ENCODE measurements at places on chromosomes 5 and 9. TPM values are rescaled to one million over a fixed set of nuclear protein-coding genes. Genes with fewer than 3 reads are reported as not detected.
A peak's percentile ranks its signal among the peaks of the same experiment; 100 is the strongest.

- no peaks in the 10 kb centered on the region for H3K36me3 ChIP-seq
- no peak overlapping the region for H3K27ac ChIP-seq
- no peak overlapping the region for H3K4me3 ChIP-seq
- H3K27me3 ChIP-seq: no peaks in the 10 kb centered on the region
- DNase-seq: no peak
Observed at GRCh38 chr5:143642791-143643190, 169.2 kb upstream of the HMHB1 start.

DNA sequence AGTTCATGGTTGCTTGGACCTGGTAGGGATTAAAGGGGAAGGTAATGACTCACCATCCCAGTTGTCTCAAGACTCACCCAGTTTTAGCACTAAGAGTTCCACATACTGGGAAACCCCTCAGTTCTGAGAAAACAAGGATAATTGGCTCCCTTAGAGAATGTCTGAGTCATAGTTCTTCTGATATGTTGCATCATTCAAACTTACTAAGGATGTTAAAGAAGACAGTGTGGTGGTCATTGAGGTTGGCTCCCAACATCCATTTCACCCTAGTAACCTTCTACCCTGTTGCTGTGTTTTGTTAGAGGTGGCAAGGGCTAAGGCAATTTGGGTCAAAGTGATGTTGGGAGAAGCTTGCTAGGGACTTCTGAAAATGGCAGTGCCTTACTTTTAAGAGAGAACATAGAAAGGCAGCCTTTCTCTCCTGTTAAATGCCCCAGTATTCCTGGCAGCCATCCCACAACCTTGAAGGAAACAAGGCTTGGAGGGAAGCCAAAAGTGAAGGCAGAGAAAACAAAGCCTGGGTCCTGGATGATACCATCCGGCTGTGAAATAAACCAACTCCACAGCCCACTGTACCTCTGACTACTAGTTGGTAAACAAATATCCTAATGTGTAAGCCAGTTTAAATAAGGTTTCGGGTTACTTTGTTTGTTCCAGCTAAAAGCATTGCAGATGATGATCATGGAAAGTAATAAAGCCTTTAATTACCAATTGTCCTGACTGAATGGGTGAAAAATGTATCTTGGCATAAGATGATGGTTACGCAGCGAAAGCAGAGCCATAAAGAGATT lies 80.4 kb upstream of the ADAMTSL1 start:
- H3K36me3 ChIP-seq: no peaks in the 10 kb centered on the region
- H3K27me3 ChIP-seq: no peaks in the 10 kb centered on the region
- no peak overlapping the region for H3K27ac ChIP-seq
- H3K4me1 ChIP-seq: no peaks in the 10 kb centered on the region
- no peak for DNase-seq
- H3K4me3 ChIP-seq: no peak overlapping the region

DNA sequence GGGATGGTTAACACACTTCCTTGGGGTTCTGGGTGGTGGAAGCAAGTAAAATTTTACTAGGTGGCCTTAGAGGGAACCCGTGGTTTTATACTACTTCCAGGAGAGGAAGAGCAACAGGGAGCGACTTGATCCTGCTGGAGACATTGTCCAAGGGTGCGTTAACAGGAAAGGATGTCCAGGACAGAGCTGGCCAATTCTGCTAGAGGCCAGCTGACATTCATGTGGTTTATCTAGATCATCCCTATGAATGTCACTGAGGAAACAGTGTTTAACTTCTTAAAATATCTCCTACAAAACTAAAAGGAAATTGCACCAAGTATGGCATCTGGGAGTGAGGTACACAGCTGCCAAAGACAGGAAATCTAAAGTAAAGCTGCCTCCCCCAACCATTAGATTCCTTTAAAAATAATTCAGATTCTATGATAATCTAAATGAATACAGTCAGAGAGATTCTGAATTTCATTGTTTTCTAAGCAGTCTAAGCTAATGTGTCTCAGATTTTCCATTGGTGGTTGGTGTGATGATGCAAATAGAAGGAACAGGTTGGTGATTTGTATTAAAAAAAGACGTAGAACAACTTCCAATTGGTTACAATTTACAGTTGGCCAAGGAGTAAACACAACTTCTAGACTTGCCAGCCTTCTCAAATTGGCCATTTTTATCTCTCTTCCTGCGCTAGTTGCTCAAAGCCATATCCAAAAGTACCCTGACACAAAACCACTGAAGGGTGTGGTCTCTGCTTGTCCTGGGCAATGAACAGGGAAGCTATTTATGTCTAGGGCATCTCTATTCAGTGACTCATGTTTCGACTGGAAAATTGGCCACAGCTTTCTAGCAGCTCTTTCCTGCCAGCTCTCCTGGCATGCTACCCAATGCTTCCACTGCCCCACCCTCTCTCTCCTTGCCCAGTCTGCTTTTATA lies 574.7 kb upstream of the MEF2C start:
- DNase-seq: peak; percentile 80
- H3K27ac ChIP-seq: peak overlapping the region; percentile 92
- no peaks in the 10 kb centered on the region for H3K27me3 ChIP-seq
- H3K4me3 ChIP-seq: peak overlapping the region; percentile 39
- peaks cover 16% of the 10 kb centered on the region for H3K4me1 ChIP-seq

- no peak for DNase-seq
- H3K4me1 ChIP-seq: no peaks in the 10 kb centered on the region
- H3K36me3 ChIP-seq: no peaks in the 10 kb centered on the region
- no peaks in the 10 kb centered on the region for H3K27me3 ChIP-seq
Observed at GRCh38 chr5:1207555-1207954, 6.2 kb downstream of the SLC6A19 start.

ADAMTS6 gene
- 0.26 TPM for total RNA-seq

ZNF483 gene
- 0.48 TPM for total RNA-seq
